NCI-H2171 treated with DMSO at 0.1 percent for 48 hours (cell line): ENCODE measurements at places on chromosomes 4 and X.
A peak's percentile ranks its signal among the peaks of the same experiment; 100 is the strongest.

- DNase-seq: no peak
Observed at GRCh38 chr4:99827857-99828256, 11.2 kb downstream of the DAPP1 start.

DNA sequence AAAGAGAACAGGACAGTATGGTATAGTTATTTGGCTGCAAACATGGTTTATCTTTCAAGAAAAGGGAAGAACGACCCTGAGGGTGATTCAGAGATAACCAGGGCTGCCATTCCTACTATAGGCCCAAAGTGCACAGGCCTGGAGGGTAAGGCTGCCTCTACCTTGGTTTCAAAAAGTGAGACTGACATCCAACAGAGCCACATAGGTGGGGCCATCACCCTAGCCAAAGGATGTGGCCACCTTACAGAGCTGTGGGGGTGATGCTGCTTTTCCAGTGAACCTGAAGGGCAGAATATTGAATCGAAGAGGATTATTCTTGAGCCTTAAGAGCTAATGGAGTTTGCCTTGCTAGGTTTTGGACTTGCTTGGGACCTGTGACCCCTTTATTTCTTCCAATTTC lies 15.7 kb downstream of the SH2D1A start:
- DNase-seq: no peak

- no peak for DNase-seq
Observed at GRCh38 chrX:72102126-72102525, 29.6 kb downstream of the RTL5 start.

- DNase-seq: no peak
Observed at GRCh38 chr4:121220698-121221097, 56.6 kb upstream of the TNIP3 start.

GRCh38 chr4:88751258-88752075 lies 53.8 kb upstream of the NAP1L5 start:
- DNase-seq: no peak

DNA sequence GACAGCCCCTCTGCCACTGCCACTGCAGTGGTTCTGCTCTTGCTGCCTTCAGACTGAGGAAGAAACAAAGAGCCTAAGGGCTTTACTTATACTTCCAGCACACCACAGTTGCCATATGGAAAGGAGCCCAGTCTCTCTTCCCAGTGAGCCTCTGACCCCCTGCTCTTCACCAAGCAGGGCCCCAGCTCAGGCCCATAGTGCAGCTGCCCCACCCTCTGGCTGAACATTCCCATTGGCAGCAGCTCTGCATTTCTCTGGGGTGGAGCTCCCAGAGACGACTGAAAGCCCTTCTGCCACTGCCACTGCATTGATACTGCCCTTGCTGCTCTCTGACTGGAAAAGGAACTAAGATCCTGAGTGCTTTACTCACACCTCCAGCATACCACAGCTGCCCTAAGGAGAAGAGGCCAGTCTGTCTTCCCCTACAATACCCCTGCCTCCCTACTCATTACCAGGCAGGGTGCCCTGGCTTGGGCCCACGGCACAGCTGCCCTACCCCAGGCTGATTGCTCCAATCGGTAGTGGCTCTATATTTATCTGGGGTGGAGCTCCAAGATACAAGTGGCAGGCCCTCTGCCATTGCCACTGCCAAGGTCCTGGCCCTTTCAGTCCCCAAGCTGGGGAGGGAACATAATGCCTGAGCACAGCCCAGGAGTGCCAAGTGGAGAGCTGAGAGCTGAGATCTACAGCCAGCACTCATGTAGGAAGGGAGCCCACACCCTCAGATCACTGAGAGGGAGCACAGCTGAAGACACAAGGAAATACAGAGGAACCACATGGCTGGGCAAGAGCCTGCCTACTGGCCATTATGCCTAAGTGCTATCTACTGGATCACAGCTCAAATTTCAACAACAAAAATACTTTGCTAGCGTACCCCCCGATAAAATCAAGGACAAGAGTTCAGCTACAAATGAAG lies 36.0 kb downstream of the AWAT2 start:
- DNase-seq: no peak

DNA sequence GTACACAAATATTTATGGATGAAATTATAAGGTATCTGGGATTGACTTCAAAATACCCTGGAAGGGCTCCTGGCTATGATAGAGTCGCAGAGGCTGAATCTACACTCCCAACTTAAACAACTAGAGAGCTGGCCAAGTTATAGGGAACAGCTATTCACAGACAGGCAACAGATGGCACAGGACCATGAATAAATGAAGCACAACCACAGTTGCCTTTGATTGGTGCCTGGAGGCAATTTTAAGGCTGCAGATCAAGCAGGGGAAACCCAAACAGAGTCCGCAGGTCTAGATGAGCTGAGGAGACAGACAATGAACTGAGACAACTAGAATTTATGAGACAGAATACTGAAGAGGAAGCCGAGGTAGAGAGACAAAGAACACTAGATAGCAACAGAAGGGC lies 155.9 kb downstream of the EVC2 start:
- DNase-seq: no peak

- no peak for DNase-seq
Observed at GRCh38 chrX:100368167-100368566, 41.9 kb downstream of the PCDH19 start.

DNA sequence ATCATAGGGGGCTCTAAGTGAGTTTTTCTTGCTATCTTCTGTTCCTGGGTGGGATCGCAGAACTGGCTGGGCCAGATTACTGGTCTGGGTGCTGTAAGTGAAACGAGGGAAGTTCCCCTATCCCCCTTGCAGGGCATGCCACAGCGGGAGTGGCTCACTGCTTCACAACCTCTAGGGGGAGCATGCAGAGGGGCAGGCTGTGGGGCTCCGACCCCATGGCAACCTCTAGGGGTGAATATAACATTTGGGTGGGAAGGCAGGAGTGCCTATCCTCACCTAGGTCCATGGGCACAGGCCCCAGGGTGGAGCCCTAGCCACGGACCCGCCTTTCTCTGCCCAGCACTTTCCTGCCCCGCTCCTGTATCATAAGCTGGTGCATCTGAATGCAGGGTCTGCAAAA lies 1.7 kb upstream of the RRAGB start:
- no peak for DNase-seq

DNA sequence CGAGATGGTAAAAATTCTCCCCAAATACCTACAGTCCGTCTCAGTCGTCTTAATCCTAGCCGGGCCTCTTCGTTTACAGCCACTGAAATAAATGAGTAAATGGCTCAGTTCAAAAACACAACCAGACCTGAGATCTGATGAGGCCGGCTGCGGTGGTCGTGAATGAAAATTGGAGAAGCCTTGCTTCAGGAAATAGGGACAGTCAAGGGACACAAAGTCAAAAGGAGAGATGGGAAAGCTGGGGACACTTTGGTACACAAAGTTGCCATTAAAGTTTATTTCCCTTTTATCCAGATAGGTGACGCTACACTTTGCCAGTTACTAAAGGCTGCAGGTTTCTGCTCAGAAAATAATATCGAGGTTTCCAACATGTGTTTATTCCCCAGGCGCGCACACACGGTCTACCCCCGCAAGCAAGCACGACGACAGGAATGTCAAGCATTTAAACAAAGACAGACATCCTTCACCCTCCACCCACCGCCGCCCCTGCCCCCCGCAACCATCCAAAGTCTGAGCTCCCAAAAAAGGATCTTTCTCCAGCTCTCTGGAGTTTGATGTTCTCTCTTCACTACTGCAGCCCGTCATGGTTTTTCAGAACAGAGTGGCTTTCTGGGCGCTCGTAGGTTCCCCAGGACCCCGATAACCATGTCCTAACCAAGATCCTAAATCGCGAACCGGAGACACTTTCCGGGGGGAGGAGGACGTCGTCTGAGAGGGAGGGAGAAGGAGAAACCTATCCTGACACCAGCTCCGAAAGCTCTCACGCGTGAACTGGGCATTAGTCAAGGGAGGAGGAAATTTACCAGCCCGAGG lies 1.3 kb upstream of the PCDH7 start:
- DNase-seq: no peak

DNA sequence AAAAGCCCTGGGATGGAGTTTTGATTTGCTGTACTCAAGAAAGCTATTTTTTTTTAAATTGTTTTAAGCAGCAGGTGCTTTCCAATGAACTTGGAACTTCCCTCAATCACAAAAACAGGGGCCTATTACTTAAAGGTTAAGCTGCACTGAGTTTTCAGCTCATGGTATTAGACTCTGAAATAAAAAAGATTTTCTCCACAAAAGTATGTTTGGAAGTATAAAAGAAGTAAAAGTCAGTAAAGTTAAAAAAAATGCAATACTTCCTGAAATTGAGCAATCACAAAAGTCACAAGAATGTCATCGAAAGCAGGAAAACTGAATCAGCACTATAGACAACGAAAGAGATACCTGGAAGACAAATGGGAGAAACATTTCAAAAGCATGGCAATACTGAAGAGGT lies 38.9 kb upstream of the PLAC8 start:
- no peak for DNase-seq

DNA sequence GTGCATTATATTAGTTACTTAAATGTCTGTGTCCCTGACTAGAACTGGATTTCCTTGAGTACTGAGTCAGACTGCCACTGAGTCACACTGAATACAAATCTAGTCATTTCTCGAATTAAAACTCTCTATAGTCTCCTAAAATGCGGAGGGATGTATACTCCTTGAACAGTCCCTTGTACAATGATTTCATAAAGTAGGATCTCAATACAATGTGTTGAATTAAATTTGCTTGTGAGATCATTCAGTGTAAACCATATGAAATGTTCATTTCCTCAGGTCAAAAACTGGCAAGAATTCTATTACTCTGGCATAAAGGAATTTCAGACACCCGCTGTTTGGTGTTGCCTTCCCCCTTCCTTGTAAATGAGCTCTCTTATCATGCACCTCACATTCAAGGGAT lies 17.5 kb upstream of the FAM241A start:
- DNase-seq: no peak

- DNase-seq: no peak
Observed at GRCh38 chr4:146943691-146944375, 1.8 kb downstream of the TTC29 start.

DNA sequence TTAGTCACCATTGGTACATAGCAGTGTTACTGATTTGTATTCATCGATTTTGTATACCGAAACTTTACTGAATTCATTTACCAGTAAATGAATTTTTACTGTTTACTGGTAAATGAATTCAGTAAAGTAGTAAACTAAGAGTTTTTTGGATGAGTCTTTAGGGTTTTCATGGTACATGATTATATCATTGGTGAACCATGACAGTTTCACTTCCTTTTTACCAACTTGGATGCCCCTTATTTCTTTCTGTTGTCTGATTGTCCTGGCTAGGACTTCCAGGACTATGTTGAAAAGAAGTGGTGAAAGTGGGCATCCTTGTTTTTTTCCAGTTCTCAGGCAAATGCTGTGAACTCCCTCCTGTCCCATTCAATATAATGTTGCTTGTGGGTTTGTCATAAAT lies 494.9 kb downstream of the GALNTL6 start:
- DNase-seq: no peak

DNA sequence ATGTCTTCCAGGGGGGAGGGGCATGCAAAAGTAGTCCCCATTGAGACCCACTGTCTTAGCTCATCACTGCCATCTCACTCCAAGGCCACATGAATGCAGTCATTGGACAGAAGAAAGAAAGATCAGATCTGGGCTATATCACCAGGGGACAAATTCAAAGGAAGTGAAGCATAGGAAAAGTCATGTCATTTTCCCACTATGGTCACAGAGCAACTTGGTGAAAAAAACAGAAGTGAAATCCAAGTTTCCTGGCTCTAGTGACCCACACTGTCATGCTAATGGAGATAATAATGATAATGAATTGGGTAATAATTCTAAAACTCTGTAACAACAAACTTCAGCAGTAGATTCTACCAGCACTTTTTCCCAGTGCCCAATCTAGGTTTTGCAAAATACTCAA lies 9.9 kb downstream of the LHFPL1 start:
- no peak for DNase-seq

GRCh38 chr4:159242427-159242826 lies 139.5 kb downstream of the RAPGEF2 start:
- no peak for DNase-seq

GRCh38 chrX:118974088-118974907 lies at the start of gene LONRF3:
Gene LONRF3 (plus strand): TSS chrX:118974618. CDS start chrX:118974781, 163 bp downstream.
- no peak for DNase-seq

- no peak for DNase-seq
Observed at GRCh38 chrX:2487366-2487765, 13.4 kb downstream of the DHRSX start.

DNA sequence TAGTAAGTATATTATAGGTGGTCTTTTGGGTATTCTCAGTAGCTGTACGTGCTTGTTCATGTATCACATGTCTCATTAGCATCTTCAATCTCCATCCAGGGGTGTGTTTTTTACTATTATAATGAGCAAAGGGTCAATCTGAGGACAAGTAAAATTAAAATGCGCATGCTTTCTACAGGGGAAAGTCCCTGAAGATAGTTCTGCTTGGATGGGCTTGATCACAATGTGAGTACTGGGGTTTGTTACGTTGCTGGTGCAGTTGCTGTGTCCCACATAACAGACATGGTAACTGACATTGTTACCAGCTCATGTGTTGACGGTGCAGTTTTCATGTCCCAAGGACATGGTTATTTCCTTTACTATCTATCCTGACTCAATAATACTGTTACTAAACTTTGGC lies 65.9 kb downstream of the UCHL1 start:
- DNase-seq: no peak

- DNase-seq: no peak
Observed at GRCh38 chr4:78311306-78311705, 240.3 kb upstream of the ANXA3 start.

DNA sequence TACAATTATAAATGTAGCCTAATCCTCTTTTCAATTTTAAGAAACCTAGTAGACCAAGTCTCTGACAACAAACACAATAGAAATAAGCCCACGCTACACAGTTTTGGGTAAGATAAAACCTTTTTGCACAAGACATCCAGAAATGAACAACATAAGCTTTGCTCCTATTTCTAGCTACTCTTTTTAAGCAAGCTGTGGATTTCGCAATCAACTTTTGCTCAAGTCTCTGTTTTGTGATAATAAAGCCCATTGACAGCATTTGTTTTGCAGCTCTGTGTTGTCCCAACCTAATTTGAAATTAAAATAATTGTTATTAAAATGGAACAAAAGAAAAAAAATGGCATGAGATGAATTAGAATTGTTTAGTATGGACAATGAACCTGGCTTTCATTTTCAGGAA lies 287.9 kb upstream of the PUDP start:
- no peak for DNase-seq

- no peak for DNase-seq
Observed at GRCh38 chrX:101062176-101062575, 10.3 kb upstream of the TRMT2B start.

- no peak for DNase-seq
Observed at GRCh38 chr4:8439168-8439567, 1.4 kb downstream of the ACOX3 start.

DNA sequence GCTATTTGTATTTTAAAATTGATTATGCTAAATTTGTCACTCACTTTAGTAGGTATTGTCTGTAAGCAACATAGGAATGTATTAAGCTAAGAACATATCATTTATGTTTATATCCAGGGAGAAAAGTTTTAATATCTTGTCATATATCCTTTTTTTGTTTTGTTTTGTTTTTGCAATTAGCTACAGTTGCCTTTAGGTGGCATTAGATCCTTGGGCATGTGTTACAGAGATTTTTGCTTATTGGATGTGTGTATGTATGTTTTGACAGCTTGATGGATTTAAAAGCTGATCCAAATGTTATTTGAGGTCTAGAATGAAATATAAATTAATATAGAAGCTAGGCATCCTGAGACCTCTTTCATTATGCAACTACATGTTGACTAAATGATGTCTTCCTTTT lies 36.1 kb upstream of the OTUD4 start:
- DNase-seq: peak; percentile 7
